Activated T-helper 17 cell treated with anti-CD3 and anti-CD28 coated beads, Interleukin-2, amount 50 U/mL, for 72 hours (primary cell): ENCODE measurements at places on chromosomes 12 and 14. TPM values are rescaled to one million over a fixed set of nuclear protein-coding genes. Genes with fewer than 3 reads are reported as not detected.

- ATAC-seq: no peak
These were observed 2.3 kb downstream of the SETD1B start for GRCh38 chr12:121806009-121806545.

DNA sequence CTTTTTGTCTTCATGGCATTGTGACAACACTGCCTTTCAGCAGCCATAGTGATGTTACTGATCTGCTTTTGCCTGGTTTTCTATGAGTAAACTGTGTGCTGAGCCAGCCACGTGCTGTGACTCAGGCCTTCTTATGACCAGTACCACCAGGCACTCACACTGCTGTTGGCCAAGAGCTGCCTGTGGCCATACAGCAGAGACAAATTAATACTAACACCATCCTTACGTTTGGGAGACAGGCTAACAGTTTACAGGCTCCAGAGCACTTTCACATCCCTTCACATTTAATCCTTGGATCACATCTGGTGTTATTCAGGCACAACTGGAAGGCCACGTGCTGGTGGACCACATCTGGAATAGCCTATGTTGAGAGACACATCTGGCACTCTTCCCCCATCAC is 377.9 kb downstream of the CCDC91 start:
- ATAC-seq: peak; percentile 52

JPH4 gene
- total RNA-seq: not detected

ESRRB gene
- total RNA-seq: 0.30 TPM

OAS2 gene
- 64.8 TPM for total RNA-seq
